ENCODE measurements at places on chromosomes 16 and 17. TPM values are rescaled to one million over a fixed set of nuclear protein-coding genes. Genes with fewer than 3 reads are reported as not detected.

DNA sequence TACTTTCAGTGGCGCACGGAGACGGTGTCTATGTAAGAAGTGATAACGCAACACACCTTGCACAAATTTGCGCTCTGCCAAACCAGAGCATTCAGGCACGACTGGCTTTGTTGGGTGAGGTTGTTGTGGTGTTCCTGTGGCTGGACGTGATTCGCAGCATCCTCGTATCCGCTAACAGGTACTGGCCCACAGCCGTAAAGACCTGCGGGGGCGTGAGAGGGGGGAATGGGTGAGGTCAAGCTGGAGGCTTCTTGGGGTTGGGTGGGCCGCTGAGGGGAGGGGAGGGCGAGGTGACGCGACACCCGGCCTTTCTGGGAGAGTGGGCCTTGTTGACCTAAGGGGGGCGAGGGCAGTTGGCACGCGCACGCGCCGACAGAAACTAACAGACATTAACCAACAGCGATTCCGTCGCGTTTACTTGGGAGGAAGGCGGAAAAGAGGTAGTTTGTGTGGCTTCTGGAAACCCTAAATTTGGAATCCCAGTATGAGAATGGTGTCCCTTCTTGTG is 510.9 kb downstream of the KCNJ18 start:
- H3K4me3 ChIP-seq, result no peak overlapping the region
- H3K36me3 ChIP-seq, result no peaks in the 10 kb centered on the region
- no peak overlapping the region for H3K27ac ChIP-seq
- no peaks in the 10 kb centered on the region for H3K27me3 ChIP-seq
- no peaks in the 10 kb centered on the region for H3K4me1 ChIP-seq

Gene MEOX1
- 0.04 TPM for polyA plus RNA-seq

- H3K4me1 ChIP-seq, result peaks cover 21% of the 10 kb centered on the region
- H3K27me3 ChIP-seq, result no peaks in the 10 kb centered on the region
- no peaks in the 10 kb centered on the region for H3K36me3 ChIP-seq
- no peak for DNase-seq
Measured at GRCh38 chr17:8005357-8005756, 2.9 kb downstream of the GUCY2D start.

DNA sequence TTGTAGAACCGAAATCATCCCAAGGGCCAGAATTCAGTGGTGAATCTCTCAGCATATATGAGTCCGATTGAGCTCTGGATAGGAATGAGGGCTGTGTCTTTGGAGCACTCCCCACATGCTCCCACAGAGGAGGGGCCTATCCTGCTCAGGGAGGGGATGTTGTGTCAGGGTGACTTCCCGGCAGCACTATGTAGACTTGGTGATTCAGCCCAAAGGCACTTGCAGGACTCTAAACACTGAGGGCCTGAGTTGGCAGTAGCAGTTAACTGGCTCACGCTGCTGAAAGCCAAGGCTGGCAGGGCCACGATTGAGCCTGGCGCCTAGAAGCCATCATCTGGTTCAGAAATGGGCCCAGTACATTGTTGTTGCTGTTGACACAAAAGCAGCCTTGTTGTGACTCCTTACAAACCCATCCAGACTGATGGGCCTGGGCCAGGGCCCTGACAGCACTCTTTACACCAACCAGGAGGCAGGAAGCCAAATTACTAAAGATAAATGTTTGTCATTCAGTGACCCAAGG is 31.9 kb downstream of the NMT1 start:
- no peaks in the 10 kb centered on the region for H3K4me1 ChIP-seq
- no peak overlapping the region for H3K4me3 ChIP-seq
- no peak for DNase-seq
- no peak overlapping the region for H3K27ac ChIP-seq
- peaks cover 100% of the 10 kb centered on the region for H3K36me3 ChIP-seq
- no peaks in the 10 kb centered on the region for H3K27me3 ChIP-seq

DNA sequence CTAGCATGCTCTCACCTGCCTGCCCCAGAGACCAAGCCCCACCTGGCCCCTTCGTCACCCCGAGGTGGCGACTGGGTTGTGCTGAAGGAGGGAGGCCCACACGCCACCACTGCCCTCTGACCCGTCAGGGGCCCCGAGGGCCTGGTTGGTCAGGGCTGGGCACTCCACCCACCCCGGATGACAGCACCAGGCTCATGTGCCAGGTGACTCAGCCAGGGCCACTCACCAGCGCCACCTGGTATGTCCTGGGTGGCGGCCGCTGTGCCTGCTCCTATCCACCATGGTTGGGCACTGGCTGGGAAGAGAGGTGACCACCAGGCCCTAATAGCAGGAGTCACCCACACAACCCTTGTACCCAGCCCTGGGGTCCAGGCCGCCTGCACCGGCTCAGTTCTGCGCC is 68.9 kb downstream of the JPH3 start:
- DNase-seq, result no peak
- no peaks in the 10 kb centered on the region for H3K4me1 ChIP-seq
- no peak overlapping the region for H3K27ac ChIP-seq
- no peaks in the 10 kb centered on the region for H3K27me3 ChIP-seq

All from CD14-positive monocyte (primary cell).